ENCODE measurements at places on chromosomes 4 and X.
A peak's percentile ranks its signal among the peaks of the same experiment; 100 is the strongest.

GRCh38 chr4:102684610-102685052 is 76.1 kb downstream of the MANBA start:
- DNase-seq: no peak

- DNase-seq: no peak
Measured at GRCh38 chr4:30073011-30073710, 647.0 kb upstream of the PCDH7 start.

GRCh38 chrX:129496625-129497024 is 26.7 kb downstream of the SMARCA1 start:
- DNase-seq: no peak

GRCh38 chr4:23245203-23245832 is 552.6 kb downstream of the GBA3 start:
- DNase-seq: no peak

DNA sequence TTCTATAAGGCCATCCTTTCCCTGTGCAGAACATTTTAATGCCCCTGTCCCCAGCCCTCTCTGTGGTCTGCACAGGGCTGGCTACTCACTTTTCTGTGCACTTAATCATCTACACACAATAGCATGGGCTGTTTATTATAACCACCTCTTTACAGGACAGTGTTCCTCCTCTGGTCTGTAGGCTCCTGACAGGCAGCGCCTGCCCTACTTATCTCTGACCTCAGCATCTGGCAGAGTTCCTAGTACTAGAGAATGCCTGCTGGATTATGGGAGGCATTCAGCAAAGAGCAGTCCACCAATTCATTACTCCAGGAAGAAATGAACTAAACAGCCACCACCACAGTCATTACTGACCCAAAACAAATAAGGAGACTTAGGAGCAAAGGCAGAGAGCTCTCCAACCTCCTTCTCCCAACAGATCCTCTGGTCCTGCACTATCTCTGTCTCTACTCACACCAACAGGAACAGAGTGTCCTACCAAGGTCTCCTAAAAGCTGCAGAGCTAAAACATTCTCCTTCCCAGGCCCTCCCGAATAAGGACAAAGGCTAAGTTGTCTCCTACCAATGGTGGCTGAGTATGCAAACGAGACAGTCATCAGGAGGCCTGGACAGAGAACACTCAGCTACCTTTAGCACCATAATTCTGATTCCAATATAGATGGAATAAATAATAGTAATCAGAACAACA is 279.2 kb downstream of the QDPR start:
- no peak for DNase-seq

- DNase-seq: no peak
Measured at GRCh38 chr4:76192236-76192635, 21.4 kb downstream of the SCARB2 start.

DNA sequence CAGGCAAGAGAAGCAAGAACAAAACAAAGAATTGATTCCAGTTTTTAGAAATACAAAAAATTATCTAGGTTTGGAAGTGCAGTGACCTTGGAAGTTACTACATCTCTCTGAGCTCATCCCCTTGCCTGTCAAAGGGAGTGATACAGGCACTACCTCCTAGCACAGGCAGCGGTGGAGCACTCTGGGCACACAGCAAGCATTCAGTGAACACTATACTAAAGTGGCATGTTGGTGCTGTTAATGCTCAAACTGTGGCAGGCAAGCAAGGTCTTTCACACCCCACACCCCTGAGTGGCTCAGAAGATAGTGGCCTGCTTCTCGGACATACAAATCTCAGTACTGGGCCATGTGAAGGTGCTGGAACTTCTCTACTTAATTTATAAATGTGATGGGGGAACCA is 51.2 kb downstream of the DRD5 start:
- no peak for DNase-seq

DNA sequence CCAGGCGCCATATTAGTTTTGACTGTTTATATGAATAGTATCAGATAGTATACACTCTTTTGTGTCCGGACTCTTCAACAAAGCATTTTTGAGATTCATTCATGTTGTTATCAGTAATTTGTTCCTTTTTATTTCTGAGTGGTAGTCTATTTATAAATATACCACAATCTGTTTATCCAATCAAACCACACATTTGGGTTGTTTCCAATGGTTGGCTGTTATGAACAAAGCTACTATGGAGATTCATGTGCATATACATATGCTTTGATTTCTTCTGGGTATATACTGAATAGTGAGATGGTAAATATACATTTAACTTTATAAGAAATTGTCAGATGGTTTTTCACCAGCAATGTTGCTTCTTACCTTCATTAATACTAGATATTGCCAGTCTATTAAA is 36.8 kb upstream of the TAPT1 start:
- no peak for DNase-seq

DNA sequence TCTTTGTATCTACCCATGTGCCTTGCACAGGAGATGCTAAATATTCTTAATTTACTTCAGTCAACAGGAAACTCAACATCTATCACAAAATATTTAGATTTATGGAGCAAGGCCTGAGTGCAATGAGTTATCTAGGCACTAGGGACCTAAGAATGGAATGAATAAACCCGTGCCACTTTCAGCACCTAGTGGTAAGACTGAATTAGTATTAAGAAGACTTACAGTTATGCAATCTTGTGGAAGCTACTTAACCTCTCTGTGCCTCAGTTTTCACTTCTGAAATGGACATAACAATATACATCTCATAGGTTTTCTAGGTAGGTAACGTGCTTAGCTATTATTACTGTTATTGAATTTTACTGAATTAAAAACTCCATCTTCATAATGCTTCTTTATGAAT is 144.6 kb upstream of the MAP3K15 start:
- no peak for DNase-seq

DNA sequence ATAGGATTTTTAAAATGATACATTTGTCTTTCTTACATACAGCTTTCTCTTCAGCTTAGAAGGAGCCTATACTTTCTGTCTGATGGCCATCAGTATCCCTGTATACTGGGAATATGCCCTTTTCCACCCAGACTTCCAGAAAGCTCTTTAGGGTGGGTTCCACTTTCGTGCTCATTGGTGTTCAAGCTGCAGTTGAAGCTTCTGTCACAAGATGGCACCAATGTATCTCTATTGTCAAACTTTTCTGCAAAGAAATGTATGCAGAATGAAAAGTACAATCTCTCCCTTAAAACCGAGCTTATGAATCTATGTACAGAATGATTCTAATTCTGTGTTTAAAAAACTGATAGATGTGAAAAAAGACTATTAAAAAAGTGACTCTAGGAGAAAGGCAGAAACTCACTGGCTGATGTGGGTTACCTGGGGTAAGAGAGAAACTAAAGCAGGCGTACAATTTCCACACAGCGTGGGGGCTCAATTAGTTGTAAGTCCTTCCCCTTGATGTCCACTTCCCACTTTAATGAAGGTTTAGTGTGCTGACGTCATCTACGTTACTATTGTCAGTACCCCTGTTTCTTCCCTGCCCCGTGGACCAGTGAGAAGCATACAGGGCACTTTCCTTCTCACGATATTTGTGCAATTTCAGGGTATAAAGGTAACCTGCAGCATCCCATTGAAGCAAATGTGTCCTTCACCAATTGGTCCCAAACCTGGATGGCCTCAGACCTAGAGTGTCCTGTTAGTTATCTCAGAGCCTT is 57.3 kb upstream of the TCEAL2 start:
- DNase-seq: no peak

- no peak for DNase-seq
Measured at GRCh38 chrX:50075630-50076339, 125.0 kb downstream of the AKAP4 start.

GRCh38 chr4:174930895-174931294 is 12.7 kb downstream of the ADAM29 start:
- DNase-seq: no peak

DNA sequence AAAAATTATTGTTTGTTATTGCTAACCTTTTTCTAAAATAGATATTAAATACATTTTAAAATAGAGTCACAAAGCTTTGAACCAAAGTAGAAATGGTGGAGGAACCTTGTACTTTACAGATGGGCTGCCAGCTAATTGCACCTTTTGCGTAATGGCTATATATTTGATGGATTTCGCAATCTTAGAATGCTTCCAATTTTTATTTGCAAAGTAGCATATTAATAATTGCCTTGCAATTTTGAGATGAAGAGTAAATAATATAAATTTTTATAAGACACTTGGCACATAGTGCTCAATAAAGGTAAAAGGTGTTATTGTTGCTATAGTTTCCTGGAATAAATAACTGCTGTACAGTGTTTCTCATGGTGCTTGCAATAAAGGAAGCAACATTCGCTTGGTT is 533.5 kb downstream of the CCSER1 start:
- DNase-seq: no peak

- DNase-seq: no peak
Measured at GRCh38 chr4:93319041-93319440, 509.5 kb upstream of the ATOH1 start.

- no peak for DNase-seq
Measured at GRCh38 chr4:157706155-157706554, 466.7 kb downstream of the GASK1B start.

GRCh38 chr4:185341377-185341776 is 54.3 kb downstream of the LRP2BP start:
- DNase-seq: no peak

GRCh38 chr4:52606726-52607125 is 52.4 kb downstream of the USP46 start:
- DNase-seq: no peak

GRCh38 chrX:48460606-48461005 is 9.5 kb downstream of the SLC38A5 start:
- no peak for DNase-seq

GRCh38 chrX:35561985-35562384 is 236.2 kb upstream of the MAGEB16 start:
- no peak for DNase-seq

GRCh38 chr4:104966349-104967033 is 180.2 kb upstream of the TET2 start:
- DNase-seq: no peak

DNA sequence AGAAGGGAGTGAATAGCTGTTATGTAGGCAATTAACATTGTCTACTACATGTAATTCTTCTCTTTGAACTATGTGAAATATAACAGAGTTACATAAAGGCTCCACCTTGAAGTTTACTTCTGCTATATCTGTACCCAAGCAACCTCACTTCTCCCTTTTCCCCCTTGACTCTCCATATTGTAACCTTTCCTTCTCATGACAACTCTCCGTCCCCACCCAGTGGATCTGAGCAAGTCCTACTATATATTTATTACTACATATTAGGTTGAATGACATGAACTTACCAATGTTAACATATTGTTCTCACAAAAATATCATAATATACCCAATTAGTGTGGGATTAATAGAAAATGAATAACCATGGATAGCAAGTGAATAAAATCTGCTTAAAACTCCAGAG is 93.2 kb upstream of the ATP8A1 start:
- peak; percentile 29 for DNase-seq

- DNase-seq: no peak
Measured at GRCh38 chrX:114272096-114272686, 311.7 kb upstream of the HTR2C start.

DNA sequence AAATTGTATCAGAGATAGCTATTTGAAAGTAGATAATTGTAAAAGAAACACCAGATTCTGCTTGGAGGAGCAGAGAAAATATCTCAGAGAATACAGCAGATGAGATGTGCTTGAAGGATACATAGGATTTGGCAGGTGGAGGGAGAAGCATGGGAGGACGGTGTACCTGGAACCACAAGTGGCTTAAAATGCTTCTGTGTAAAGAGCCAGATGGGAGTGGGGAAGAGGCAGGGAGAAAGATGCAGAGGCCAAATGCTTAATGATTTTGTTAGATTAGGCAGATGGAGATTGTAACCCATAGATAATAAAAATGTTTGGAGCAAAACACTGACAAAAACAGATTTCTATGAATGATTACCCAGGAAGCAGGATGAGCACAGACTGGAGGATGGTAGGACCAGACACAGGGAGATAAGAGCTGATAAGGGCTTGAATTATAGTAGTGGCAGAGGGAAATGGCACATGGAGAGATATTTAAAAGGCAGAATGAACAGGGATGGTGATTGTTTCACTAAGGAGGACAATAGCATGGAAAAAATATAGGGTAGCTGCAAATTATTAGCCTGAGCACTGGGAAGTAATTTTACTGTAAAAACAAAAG is 145.7 kb upstream of the TBC1D9 start:
- DNase-seq: peak; percentile 32

GRCh38 chrX:95791876-95792275 is 892.8 kb upstream of the DIAPH2 start:
- DNase-seq: no peak

DNA sequence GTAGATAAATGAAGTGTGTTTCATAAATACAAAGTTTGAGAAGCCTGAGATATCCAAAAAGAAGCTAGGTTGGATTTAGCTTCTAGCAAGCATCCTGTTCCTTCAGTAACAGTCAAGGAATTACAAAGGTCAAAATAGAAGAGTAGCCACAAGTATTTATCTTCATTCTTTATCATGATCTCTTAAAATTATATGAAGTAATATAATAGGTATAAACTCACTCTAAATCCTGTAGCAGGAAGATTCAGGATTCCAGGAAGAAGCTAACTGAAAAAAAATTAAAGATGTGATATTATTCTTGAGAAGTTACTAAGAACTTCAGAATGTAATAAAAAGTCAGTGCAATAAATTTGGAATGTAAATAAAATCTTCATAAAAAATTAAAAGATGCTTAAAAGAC is 31.1 kb upstream of the RXFP1 start:
- no peak for DNase-seq

DNA sequence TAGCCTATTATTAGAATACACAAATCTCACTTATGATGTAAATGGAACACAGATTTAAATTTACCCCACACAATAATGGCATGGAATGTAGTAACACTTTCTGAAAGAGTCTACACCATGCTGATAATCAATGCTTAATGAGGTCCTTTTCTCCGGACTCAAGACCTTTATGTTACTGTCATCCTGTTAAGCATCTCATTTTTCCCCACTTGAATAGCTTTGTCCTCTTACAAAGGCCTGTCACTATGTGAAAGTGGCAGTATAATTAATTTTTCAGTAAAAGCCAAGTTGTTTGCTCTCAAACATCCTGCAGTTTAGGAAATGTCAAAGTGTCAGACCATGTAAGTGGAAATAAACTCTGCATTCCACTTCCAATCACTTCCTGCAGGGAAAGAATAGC is 96.4 kb downstream of the GPC3 start:
- DNase-seq: no peak

GRCh38 chr4:80948141-80948540 is 82.4 kb upstream of the BMP3 start:
- DNase-seq: no peak

GRCh38 chr4:176149680-176150355 is 45.6 kb downstream of the SPATA4 start:
- no peak for DNase-seq

DNA sequence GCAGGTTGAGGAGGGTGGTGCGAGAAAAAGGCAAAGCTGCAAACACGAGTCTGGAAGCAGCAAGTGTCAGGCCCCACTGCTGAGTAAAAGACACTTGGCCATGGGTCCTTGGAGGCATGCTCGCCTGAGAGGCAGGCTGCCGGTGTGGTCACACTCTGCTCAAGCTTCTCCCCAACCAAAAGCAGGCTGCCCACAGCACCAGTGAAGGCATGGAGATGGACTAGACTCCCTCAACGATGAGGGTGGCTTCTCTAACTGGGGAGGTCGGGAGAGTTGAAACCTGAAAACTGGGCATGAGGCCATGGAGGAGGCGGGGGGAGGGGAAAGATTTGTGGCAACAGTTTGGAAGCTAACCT is 86.5 kb downstream of the ATG4A start:
- no peak for DNase-seq

- no peak for DNase-seq
Measured at GRCh38 chr4:14888790-14889572, 113.3 kb upstream of the CPEB2 start.
